Spinal cord (tissue), 10 donors: ENCODE measurements at places on chromosomes 7 and 10. TPM values are rescaled to one million over a fixed set of nuclear protein-coding genes. Genes with fewer than 3 reads are reported as not detected.

Gene CCDC3
- 51.1 TPM for polyA plus RNA-seq

Gene EPDR1
- 41.4 TPM for polyA plus RNA-seq

Gene EZH2
- 27.0 TPM for polyA plus RNA-seq

Gene HKDC1
- 1.9 TPM for polyA plus RNA-seq

Gene CPA1
- 0.27 TPM for polyA plus RNA-seq

Gene KCNIP2
- polyA plus RNA-seq, result 51.9 TPM

Gene HACD1
- polyA plus RNA-seq, result 24.2 TPM

Gene FXYD4
- not detected for polyA plus RNA-seq
